Neuronal stem cell (in vitro differentiated cells): ENCODE measurements at places on chromosomes 2 and 18.

- DNase-seq = no peak
Observed at GRCh38 chr2:106117347-106117746, 76.8 kb downstream of the UXS1 start.

- no peak for DNase-seq
Observed at GRCh38 chr2:161312996-161313395, 4.8 kb downstream of the PSMD14 start.

DNA sequence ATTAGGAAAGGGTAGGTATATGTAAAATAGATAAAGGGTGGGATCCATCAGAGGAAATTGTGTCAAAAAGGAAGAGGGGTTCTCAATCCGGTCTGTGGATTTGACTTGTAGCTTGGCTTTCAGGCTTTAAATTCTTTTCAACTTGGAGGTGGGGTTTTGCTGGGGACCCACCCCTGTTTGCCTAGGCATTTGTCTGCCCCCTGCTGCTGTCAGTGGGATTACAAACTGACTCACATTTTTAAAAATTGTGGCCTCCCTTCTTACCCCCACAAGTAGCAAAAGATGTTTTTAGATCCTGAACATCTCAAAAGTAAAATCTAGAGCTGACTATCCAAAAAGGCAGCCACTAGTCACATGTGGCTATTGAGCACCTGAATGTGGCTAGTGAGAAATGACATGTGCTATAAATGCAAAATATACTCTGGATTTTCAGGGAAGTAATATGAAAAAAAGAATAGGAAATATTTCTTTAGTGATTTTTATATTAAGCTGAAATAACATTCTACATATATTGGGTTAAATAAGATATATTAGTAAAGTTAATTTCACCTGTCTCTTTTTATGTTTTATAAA, 178.9 kb downstream of the GFPT1 start:
- no peak for DNase-seq

- DNase-seq = no peak
Observed at GRCh38 chr2:63086687-63087086, 36.1 kb downstream of the OTX1 start.

GRCh38 chr2:192051533-192051932, 143.2 kb downstream of the TMEFF2 start:
- DNase-seq = no peak

DNA sequence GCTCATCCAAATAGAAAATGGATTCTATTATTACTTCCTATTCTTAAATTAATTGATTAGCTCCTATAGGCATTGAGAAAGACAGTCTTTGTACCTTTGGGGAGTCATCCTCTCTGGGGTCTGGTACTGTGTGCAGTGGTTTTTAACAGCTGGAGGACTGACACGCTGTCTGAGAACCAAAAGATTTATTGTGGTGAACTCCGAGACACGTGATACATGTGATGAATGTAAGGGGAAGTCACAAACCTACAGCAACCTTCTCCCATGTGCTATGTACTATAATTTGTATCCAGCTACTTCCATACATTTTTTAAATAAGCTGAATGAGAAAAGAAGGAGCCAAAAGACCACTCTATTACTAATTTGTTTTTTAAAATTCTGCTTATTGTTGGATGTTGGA, 133.7 kb downstream of the GALNT3 start:
- no peak for DNase-seq
